MV-4-11 (cell line): ENCODE measurements at places on chromosomes 1 and 21.

DNA sequence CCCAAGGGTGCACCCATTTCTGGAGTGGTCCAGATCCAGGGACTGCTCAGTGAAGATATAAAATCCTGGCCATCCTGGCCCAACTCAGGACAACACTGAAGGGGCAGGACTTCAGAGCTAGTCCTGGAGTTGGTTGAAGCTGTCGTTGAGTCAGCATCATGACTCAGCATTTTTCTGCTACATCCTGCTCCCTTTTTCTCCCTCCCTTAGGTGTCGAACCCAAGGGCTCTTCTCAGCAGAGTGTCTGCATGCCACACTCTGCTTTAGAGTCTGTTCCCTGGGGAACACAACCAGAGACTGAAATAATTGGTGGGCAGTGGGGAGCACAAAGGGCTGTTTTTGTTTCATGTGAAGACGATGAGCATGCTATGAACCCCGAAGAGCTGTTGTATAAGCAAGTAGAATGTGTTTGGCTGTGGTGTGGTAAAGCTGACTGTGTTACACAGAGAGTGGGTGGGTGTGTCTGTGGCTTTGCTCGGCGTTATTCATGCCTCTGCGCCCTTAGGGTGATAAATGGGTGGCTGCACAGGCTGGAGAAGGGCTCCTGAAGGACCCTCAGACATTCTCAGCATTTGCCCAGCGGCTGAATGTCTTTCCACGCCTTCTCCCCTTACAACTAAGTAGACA is 167.2 kb downstream of the CYYR1 start:
- DNase-seq, result peak; percentile 41

GRCh38 chr1:74426208-74426937 is 86.0 kb downstream of the LRRC53 start:
- no peak for DNase-seq

DNA sequence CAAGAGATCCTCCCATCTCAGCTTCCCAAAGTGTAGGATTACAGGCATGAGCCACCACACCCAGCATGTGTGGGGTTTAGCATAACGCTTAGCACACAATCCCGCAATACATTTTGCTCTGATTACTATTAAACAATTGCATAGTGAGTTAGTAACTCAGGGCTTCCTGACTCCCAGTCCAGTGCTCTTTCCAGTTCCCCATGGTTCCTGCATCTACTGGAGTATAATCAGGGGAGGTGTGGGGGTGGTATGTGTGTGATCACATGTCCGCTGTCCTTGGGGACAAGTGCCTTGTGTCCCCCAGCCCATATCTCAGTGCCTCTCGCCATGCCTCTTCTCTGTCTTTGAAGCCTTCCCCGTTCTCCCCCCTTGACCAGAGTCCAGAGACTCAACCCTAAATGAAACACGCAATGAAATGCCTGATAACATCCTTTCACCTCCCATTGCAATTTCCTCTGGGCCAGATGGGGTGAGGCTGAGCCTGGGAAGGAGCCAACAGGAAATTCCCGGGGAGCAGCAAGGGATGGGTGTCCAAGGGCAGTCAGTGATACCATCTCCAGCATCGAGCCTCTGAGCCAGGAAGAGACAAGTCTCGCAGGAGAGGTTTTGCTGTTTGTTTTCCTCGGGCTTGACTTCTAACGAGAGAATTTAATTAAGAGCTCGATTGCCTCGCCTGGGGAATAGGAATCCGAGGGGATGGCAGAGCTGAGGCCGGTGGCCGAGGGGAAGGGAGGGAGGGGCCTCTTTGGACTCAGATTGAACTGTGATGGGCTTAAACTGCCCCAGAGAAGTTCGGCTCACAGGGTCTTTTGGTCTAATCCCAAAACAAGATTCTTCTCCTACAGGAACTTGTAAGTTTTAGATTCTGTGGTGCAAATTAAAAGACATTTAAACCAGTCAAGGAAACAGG is 7.7 kb upstream of the HTR1D start:
- DNase-seq, result no peak

- no peak for DNase-seq
Observed at GRCh38 chr1:14094611-14095400, 394.8 kb downstream of the PRDM2 start.

GRCh38 chr1:188043536-188044245 is 1214.9 kb downstream of the PLA2G4A start:
- no peak for DNase-seq

DNA sequence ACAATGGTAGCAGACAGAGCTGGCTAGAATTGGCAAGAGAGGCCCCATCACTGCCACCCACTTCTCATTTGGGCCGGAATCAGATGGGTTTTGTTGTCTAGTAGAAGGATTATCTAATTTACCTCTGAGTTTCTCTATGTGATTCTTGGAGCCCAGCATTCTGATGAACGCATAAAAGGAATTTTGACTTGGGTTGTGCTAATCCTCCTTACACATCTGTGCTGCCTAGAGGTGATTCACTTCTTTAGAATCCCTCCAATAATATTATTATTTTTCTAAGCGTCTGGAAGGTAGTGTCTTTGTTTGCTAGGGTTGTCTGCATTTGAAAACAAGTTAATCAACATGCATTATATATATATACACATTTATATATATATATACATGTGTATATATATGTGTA is 118.1 kb downstream of the RUNX1 start:
- no peak for DNase-seq

DNA sequence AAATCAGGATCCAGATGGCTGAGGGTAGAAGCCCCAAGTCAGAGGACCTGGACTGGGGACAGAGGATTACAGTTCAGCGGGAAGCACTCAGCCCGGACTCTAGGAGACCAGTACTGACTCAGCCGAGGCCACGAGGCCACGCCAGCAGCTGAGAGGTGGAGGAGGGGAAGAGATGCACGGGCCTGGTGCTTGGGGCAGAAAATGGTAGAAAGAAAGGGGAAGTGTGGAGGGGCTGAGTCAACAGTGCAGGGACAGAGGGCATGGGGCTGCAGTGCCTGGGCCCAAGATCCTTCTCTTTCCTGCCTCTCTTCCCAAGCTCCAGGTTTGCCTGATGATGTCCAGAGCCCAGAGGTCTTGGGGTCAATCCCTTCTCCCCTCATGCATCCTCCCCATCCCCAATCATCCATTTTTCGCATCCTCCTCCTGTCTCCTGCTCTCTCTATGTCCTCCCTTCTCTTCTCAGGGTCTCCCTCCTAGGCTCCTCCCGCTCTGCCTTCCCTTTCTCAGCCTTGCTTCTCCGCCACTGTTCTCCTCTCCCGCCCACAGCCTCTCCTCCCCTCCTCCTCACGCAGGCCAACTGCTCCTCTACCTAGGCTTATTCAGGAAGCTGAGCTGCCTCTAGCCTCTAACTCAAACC is 7.7 kb downstream of the ARHGEF2 start:
- DNase-seq, result peak; percentile 94

DNA sequence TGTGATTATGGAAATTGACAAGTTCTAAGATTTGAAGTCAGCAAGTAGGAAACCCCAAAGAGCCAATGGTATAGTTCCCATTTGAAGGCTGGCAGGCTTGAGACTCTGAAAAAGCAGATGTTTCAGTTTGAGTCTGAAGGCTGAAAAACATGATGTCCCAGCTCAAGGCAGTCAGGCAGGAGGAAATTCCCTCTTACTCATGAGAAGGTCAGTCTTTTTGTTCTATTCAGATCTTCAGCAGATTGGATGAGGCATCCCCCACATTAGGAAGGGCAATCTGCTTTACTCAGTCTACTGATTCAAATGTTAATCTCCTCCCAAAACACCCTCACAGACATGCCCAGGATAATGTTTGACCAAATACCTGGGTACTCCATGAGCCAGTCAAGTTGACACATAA is 372.5 kb upstream of the ST6GALNAC5 start:
- no peak for DNase-seq

DNA sequence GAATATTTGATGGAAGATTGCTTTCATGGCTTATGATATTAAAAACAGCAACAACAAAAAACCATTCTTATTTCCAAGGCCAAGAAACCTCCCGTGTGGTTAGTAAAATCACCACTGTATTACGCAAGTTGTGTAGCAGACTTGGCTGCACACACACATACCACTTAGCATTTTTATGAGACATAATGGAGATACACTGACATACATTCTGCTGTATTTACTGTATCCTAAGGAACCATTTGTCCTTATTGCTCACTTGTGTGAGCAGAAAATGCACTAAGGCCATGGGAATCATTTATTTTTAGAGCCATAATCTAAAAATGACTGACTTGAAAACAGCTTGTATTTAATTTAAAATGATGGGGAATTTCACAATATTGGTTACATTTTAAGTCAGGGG is 584 bp upstream of the C1orf141 start:
- peak; percentile 71 for DNase-seq

DNA sequence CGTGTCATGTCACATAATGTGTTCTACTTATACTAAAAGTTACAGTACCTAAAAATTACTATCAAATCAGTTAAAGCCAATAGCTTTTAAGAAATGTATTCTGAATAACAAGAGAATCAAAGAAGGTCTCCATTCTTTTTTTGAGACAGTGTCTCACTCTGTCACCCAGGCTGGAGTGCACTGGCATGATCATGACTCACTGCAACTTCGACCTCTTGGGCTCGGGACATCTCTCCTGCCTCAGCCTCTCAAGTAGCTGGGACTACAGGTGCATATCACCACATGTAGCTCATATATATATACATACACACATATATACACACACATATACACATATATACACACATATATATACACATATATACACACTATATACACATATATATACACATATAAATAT is 20.1 kb downstream of the COP1 start:
- no peak for DNase-seq

DNA sequence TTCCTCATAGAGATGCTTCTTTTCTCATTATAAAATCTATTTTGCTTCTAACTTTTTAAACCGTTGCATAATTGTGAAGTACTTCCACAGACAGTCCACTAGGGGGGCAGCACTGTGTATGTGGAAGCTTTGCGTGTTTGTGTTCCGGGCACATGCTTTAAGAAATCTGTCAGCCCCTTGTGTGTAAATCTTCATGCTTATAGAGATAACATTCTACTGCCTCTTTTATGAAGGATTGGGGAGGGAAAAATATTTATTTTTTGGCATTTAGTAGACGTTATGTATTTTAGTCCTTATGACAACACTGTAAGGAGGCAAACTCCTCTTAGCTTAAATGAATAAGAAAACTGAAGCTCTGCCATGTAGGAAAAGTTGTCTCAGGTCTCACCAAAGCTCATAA is 157.3 kb upstream of the PTGFR start:
- DNase-seq, result peak; percentile 11

- no peak for DNase-seq
Observed at GRCh38 chr1:41475859-41476567, 8.5 kb downstream of the EDN2 start.

DNA sequence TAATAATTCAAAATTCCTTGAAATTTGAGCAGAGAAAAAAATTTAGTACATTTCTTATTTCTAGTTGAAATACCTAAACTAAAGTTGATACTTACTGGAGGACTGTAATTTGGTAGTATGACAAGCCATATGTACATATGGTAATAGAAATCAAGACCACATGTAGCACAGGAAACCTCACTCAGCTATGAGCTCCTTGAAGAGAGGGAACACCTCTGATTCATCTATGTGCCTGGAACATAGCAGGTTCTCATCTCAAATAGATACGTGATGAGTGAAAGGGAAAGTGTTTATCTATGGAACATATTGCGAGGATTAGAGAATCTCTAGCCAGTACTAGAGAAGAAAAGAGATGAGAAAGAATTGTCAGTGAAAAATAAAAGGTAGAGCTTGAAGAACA is 47.9 kb upstream of the GNG4 start:
- no peak for DNase-seq

GRCh38 chr21:26883768-26884167 is 38.6 kb upstream of the ADAMTS1 start:
- no peak for DNase-seq

DNA sequence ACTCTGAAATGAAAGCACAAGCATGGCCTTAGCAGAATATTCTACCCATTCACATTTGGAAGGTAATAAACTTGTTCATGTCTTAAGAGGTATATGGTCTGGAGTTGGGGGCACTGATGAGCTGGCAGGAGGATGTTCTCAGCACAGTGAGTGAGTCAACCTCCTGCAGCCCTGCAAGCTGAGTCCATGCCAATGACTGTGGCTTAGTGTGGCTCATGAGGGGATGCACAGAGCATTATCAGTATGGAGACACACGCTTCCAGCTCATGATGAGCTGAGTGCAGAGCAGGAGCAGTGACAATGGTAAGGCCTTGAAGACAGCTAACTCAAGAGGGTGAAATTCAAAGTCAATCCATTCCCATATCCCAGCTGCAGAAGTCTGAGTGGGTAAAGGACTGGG is 102.3 kb downstream of the TNFSF18 start:
- no peak for DNase-seq

- no peak for DNase-seq
Observed at GRCh38 chr1:3695326-3696217, 43.3 kb downstream of the TP73 start.

- DNase-seq, result no peak
Observed at GRCh38 chr1:245007852-245008251, 143.5 kb upstream of the HNRNPU start.

GRCh38 chr1:40315795-40316594 is 1.1 kb downstream of the COL9A2 start:
- no peak for DNase-seq

DNA sequence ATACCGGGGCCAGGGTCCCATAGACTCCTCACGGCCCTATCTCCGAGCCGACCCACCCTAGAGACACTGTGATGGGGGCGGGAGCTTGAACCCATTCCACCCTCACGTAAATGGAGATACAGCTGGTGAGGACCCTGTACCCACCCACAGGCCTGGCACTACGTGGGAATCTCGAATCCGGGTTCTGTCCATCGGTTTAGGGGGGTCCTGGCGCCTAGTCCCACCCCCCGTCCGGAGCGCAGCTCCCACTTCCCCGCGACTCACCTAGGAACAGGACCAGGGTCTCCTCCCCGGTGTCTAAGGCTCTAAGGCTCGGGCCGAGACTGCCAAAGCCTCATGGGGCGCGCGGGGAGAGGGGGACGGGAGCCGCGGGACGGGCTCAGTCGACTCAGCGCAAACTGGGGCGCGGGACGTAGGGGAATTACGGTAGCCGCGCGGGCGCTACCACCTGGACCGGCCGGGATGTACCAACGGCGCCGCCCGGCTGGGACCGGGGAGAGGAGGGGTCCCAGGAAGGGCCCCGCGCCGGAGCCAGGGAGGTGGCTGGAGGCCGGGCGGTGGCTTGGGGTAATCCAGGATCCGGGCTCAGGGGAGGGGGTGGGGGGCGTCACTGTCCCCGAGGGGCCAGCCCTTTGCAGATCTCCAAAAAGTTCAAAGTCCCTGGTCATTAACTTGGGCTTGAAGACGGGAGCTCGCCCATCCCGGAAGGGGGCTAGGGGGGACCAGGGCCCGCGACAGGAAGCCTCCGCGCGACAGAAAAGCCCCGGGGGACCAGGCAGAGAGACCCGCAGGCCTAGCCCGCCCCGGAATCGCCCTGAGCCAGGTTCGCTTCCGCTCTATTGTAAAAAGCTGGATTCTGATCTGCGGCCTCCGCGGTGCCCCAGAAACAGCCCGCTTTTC is 1.0 kb downstream of the PLEKHG5 start:
- DNase-seq, result peak; percentile 24

GRCh38 chr21:45952974-45953373 is 28.6 kb upstream of the COL6A1 start:
- DNase-seq, result no peak

GRCh38 chr1:19257178-19257914 is 5.7 kb downstream of the MRTO4 start:
- DNase-seq, result peak; percentile 52
